ENCODE measurements at places on chromosomes 5 and 9.

DNA sequence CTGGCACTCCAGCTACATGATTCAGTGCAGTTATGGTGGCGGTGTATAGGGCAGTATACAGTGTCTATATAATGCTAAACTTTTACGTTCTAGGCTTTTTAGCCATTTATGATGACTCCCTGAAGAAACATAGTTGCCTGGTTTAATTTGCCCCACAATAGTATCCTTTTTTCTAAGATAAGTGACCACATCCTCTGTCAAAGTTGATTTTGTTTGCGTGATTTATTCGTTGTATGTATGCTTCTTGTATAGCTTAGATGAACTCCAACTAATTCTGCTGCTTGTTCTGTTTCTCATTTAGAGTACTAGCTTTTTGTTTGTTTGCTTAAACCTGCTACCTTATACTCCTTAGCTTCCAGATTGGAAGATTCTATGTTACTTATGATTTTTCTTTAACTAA is 83.6 kb downstream of the ERMP1 start:
- no peak for DNase-seq

DNA sequence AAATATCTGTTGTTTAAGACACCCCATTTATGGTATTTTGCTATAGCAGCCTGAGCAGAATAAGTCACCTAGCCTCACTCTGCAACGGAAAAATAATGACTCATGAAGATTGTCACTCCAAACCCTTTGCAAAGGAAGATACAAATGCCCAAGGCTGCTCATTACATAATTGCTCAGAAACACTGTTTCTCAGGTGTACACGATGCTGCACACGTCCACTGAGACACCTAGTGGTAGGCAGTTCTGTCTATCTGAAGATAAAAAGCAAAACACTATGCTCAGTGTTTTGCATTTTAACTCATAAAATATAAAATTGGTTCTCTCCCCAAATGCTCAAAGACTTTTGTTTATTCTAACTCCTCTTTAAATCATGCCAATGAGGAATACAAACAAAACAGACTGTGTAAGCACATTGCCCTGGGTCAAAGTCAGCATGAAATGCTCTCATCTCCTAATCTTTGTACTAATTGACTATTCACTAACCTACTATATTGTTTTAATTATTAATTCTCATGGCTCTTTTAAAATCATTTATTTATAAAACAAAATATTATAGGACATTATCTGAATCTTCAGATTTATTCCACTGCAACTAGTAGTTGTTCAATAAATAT is 7.7 kb upstream of the TSLP start:
- peak; percentile 46 for DNase-seq

DNA sequence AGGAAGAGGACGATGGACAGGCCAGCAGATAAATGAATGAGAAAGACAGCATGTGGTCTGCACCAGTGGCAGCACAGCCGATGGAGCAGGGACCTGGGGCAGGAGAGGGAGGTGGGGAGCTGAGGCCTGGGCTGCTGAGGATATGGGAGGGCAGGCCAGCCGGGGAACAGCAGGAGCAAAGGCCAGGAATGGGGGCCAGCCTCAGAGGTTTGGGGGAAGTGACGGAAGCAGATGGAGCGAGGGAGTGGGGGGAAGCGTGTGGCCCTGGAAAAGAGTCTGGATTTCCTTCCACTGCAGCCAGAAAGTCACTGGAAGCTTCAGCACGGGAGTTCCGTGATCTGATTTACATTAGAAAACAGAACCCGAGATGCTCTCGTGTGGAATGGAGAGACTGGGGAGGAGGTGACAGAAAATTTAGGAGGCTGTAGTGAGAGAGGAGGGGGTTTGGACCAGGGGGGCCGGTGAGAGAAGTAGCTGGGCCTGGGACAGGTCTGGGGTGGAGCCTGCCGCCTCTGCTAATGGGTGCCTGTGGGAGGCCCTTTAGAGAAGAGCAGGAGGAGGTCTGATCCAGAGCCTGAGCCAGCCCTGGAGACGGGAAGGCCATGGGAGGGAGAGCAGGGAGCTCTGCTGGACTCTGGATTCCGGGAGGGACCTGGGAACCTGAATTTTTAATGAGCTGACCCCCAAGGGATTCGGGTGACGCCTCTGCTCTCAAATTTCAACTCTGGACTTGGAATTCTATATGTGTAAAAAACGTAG is 65.4 kb downstream of the TSPAN17 start:
- no peak for DNase-seq

DNA sequence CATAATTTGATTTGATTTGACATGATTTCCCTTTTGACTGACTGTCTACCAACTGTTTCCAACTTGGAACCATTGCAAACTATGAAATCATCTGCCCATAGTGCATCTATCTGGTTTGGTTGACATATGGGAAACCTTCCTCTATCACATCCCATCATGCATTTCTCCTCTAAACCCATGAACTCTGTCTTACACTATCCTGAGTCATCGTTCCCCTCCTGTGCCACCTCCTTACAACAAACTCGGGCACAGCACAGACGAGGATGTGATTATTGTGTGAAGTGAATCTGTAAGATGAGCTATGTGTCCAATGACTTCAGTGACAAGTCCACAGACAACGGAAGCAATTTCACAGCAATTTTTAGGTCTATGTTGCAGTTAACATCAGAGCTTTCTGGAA is 126.1 kb downstream of the NPR3 start:
- DNase-seq, result no peak

DNA sequence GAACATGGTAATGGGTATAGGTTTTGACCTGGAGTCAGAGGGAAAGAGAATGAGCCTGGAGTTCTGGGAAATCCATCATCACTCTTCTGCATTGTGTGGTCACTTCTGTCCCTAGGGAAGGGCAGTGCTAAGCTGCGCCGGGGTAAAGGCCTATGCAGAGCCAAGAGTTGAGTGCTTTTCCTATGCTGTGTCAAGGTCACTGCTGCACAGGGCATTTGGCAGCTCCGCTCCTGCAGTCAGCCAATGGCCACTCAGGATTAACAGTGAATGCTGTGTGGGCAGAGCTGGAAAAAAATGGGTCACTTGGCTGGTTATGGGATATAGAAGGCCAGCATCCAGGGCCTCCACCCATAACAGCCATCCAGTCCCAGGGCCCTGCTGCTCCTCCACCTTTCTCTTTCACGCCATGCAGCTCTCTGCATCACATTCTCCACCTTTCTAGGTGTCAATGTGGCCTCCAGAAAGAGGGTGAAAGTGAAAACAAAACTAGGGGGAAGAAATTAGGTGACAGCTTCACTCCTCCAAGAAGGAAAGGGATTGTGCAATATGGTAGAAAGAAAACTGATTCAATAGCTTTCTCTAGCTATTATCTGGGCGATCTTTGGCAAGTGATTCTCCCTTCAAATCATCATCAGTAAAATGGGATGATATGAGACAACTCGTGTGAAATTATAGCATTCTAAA is 279.3 kb upstream of the ANKRD55 start:
- no peak for DNase-seq

DNA sequence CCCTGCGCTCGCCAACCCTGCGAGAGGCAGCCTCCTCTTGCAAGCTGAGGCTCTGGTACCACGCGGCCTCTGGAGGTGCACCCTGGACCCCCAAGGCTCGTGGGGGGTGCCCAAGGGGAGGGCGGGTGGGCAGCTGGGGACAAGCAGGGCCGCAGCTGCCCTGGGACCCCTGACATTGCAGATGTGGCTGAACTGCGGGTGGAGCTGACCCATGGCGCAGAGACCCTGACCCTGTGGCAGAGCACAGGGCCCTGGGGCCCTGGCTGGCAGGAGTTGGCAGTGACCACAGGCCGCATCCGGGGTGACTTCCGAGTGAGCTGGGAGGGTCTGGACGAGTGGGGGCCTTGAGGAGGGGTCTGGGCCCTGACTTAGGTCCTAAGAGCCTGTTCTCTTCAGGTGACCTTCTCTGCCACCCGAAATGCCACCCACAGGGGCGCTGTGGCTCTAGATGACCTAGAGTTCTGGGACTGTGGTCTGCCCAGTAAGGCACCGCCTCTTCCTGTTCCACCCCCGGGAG is 1.5 kb downstream of the MAMDC4 start:
- no peak for DNase-seq

DNA sequence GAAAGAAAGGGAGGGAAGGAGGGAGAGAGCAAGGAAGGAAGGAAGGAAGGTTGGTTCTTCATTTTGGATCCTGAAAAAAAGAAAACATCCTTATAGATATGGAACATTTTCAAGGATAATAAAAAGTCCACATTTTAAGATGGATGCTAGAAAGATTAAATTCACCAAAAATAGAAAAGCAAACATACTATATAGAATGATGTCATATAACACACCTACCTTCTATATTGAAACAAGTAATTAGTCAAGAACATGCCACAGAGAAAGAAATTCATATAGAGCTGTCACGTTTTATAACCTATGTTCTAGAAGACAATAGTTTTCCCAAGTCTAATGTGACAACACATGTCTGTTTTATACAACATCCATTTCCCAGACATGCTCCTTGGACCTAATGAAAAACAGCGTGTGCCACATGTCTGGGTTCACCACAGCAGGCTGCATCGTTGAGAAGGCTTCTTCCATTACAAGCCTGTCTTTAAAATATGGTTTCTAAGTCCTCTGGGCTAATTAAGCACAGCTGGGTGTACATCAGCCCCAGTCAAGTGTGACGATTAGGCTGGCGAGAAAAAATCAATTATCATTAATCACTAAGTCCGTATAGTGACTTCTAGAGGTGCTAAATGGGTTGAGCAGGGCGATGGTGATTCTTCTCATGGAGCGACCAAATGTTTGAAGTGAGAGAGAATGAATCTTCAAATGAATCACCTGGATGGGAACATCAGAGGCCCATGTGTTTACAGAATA is 301.8 kb downstream of the TLE1 start:
- no peak for DNase-seq

- no peak for DNase-seq
Observed at GRCh38 chr9:20352591-20352990, 269.7 kb downstream of the MLLT3 start.

DNA sequence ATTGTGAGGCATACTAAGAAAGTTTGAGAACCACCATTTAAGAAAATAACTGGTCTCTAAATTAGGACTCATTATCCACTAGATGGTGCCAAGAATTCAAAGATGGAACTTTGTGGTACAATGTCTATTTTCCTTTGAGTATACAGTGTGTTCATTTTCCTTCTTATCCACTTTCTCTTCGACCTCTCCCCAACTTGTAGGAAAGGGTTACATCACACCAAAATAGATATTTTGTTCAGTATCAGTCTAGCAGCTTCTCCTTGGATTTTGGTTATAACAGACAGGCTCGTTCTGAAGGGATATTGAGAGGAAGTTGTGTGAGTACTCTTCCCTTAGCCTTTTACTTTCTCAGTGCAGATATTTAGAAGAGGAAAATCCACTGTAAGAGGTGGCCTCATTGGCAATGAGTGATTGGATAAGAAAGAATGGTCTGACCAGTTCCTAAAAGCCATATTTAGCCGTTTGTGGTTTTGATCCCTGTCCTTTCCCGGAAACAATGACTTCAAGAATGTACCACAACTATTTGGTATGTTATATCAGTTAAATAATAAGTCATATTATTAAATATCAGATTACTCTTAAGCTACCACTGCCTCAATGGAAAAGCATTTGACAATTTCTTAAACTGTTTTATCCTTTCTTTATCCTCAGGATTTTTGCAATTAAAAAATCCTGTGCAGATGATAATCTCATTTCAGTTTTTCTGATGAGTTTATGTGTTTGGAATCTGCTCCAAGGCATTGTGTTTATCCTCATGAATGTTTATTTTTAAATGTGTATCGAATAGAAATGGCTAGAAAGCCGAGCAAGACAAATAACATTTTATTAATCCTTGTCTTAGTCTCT is 69.0 kb upstream of the GRAMD2B start:
- peak; percentile 90 for DNase-seq

DNA sequence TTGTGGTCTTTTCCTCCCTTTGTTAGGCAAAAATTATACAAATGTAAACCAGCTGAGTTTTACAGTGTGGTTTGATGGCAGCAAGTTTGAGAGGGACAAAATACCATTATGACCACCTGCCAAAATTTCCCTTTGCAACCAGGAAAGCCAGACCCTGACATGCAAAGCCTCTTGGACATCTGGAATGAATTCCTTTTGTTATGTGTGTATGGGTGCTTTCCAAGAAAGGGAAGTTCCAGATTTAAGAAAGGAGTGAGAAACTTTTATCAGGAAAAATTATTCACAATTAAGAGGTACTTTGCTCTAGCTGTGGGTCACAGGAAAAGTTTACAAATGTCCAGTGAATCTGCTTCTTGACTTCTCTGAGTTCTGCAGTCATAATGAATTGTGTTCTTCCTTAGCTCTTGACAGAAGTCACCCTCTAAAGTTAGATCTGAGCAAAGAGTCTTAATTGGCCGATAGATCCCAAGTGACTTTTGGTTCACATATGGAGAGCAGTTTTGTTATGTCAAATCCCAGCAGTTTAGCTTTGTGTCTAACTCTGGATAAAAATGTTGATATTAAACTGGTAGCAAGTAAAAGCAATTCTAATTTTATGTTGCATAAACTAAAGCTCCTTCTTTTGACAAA is 295.9 kb upstream of the ZNF608 start:
- peak; percentile 61 for DNase-seq

Measured in astrocyte of the hippocampus (primary cell).